Left hindlimb (tissue), 1 donor: ENCODE measurements at places on chromosomes 4 and X.

GRCh38 chrX:39507617-39508299, 590.0 kb downstream of the BCOR start:
- no peak for DNase-seq

GRCh38 chr4:16196482-16197393, 29.5 kb downstream of the TAPT1 start:
- peak; percentile 31 for DNase-seq

GRCh38 chrX:23392195-23392594, 57.5 kb downstream of the PTCHD1 start:
- DNase-seq: no peak

GRCh38 chr4:47662975-47663374, 174.9 kb downstream of the CORIN start:
- no peak for DNase-seq

DNA sequence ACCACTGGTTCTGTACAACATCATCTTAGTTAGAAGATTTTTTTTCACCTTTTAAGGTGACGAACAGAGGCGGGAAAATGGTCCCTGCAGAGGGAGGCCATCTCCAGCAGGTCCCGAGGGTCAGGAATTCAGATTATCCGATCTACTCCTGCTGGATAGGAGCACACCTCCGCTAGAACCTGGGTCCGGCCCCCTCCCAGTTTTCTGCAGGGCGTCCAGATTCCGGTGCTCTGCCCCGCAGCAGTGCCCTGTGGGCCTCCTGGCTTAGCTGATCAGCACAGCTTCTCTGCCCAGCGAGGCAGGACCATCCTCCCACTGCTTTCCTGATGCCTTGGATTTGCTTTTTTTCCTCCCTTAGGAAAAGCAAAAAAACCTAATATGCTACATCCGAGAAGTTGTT, 2.3 kb downstream of the TBL1X start:
- DNase-seq: no peak

DNA sequence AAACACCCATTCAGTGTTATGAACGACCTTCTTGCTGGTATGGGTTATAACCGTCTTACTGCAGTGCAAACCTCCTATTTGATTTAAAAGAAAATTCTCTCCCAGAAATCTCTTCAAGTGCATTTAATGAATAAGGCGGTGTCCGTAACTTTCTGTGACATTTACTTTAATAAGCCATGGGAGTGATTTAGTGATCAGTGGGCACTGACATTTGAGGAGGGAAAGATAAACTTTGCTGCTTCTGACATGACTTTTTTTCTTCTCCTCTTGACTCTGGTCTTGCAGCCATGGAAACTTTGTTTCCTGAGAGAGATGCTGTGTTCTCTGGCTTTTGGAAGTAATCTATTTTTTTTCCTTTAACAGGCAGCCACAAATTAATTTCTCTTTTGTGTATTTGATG, 106.1 kb downstream of the NHS start:
- DNase-seq: no peak

DNA sequence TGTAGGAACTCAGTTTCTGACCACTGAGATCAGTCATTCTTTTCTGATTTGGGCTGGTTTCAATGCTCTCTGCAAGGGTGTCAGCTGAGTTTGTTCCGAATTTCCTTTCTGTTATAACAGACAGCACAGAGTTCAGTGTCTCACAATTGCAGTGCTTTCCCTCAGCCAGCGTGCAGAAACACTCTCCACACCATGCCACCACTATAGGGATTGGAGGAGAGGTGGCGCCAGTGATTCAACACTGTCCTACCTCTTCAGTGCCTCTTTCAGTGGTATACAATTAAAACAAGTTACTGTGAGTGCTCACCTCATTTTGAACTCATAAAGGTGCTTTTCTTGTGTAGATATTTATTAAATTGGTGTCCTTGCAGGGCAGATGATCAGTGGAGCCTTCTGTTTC, 413.2 kb upstream of the CXorf51B start:
- no peak for DNase-seq

DNA sequence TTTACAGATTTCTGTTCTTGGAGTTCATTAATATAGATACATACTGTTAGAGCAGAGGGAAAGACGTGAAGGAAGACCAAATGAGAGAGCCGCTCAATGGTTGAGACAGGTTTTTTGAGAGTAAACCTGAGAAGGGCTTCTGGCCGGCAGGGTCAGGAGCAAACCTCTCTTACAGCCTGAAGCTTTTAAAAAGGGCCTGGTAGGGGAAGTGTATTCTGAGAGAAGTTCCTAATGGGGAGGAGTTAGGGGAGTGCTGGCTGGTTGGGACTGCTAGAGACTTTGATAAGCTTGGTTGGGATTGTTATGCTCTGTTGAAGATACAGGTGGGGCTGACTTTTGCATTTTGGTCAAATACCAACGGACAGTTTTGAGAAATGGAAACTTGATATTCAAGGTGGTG, 186.8 kb upstream of the PABPC4L start:
- DNase-seq: no peak

DNA sequence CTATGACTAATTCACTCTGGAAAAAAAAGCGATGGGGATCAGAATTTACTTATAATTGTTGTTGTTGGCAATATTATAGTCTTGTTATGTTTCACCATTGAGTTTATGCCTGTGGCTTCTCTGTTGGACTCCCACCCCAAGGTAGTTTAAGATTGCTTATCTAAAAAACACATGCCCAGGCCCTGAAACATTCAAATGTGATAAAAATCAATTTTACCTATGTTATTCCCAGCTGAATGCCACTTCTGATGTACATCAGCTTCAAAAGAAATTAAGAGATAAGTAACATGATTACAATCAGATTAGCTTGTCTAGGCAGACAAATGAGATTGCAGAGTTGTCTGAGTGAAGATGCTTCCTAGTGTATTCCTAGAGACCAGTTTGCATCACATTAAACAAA, 484.7 kb downstream of the PCDH7 start:
- no peak for DNase-seq

DNA sequence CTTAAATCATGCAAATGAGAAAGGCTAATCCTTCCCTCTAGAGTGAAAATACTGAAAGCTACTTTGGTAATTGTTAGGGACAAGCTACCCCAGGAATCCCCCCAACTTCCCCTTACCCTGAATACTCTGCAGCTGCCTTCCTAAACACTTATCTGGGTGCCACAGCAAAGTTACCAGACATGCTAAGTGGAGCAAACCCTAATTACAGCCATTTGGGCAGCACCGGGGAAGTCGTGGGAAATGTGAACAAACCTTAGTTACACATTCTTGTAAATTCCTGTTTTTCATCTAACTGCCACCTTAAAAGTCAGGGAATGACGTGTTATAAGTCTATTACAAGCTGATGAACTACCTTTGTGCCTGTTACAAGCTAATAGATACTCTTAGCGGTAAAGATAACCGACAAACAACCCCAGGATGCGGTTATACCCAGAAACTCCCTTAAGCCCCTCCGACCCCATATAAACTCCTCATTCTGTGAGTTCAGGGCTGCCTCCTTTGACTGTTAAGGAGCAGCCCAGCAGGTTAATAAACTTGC, 66.0 kb upstream of the PLAC8 start:
- DNase-seq: no peak

DNA sequence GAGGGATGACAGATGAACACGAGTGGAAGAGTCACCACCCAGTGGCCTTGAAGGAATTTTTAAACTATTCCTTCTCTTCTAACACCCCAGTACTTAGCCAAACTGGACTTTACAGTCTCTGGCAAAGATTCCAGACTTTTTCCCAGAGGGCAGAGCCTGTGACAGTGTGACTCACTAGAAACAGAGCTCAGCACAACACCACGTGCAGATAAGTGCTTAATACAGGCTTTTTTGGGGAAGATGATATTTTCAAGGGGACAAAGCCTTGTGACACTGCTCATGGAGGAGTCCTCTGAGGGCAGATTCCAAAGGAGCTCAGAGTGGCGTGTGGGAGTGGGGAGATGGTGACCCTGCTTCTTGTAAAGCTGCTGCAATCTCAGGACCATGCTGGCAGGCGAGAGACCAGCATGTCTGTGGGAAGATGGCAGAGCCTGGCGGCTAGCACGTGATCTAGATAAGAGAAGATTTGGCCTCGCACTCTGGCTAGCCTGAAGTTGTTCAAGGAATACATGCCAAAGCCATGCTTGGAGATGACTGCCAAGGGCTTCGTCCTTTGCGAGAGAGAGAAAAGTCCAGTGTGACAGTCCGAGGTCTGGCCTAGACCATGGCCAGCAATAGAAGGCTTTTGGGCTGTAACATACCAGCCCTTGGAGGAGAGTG, 2.4 kb downstream of the RAB33A start:
- DNase-seq: no peak

GRCh38 chrX:70293621-70294020, 3.7 kb downstream of the KIF4A start:
- no peak for DNase-seq

DNA sequence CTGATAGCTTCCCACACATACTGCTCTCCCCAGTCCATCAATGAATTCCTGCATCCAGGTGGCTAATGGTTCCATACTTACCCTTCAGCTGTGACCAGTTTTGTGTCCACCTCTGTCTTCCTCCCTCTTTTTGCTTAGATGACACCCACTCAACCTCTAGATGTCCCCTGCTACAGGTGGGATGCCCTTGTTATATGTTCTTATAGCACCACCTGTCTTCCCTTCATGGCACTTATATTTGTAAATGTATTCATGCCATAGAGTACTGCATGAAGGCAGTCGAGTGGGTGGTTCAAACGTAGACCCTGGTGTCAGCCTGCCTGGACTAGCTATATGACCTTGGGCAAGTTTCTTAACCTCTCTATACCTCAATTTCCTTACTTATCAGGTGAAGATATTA, 6.5 kb upstream of the USP46 start:
- DNase-seq: no peak

DNA sequence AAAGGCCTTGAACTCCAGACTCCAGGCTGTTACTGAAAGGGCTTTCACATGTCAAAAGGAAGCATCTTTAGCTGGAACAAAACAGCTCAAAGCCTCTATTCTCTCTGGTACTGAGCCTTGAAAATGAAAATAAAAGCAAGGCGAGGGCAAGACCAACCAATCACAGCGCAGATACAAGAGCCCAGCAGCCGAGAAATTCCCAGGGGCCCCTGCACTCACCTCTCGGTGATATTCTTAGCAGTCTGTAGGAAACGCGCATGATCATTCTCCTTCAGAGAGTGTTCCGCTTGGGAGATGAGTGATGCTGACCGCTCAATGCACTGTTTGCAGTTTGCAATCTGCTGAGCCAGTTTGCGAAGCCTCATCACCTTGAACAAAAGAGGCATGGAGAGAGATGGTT, 138.1 kb downstream of the MID1 start:
- DNase-seq: no peak

DNA sequence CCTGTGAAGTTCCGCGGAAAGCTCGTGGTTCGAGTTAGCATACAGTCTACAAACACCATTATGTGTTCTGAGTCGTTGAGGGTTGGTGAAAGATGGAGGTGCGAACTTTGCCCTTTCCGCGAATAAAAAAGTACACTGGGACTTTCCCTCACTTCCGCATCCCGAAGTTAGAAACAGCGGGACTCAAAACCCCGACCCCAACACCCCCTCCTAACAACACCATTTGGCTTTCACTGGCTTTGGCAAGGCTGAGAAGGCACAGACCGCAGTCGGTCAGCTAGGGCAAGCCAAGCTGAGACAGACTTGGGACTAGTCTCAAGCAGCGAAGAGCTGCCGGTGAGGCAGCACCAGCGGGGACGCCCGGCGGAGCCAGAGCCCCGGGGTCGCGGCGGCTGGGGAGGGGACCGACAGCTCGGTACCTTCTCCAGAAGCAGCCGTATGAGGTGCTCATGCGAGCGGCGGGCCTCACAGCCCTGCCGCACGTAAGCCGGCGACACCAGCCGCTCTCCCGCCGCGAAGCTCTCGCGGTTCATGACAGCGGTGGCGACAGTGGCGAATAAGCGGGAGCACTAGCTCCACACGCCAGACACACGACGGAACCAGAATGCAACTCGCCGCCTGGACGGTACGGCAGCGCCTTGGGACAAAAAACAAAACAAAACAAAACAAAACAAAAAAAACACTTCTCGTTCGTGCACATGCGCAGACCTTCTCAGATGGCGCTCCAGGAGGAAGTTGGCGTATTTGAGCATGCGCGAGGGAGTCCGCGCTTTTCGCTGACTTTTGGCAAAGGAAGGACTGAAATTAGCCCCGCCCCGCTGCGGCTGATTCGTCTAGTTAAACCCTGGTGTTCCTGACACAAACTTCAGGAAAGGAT, at the start of gene SEPSECS:
SEPSECS (minus strand) TSS at position 613 of the 877 bp plus-strand sequence; CDS start at position 533, 80 bp downstream.
- DNase-seq: peak; percentile 97

GRCh38 chr4:10354225-10354624, 103.0 kb downstream of the ZNF518B start:
- DNase-seq: no peak

GRCh38 chr4:24642981-24643547, 58.7 kb upstream of the DHX15 start:
- no peak for DNase-seq

DNA sequence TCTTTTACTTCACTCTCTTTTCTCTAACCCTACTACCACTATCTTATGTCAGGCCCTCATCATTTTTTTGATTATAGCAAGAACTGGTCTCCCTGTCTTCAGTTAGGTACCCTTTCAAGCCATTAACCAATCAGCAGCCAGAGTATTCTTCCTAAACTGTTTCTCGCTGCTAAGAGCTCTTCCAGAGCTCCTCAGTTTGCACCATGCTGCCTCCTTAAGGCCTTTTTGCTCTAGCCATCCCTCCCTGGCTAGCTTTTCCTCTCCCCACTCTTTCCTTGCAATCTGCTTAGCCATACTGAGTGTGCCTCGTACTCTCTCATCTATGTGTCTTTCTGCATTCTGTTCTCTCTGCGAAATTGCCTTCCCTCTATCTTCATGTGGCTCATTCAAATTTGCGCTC, 32.9 kb downstream of the KIF4A start:
- DNase-seq: no peak

DNA sequence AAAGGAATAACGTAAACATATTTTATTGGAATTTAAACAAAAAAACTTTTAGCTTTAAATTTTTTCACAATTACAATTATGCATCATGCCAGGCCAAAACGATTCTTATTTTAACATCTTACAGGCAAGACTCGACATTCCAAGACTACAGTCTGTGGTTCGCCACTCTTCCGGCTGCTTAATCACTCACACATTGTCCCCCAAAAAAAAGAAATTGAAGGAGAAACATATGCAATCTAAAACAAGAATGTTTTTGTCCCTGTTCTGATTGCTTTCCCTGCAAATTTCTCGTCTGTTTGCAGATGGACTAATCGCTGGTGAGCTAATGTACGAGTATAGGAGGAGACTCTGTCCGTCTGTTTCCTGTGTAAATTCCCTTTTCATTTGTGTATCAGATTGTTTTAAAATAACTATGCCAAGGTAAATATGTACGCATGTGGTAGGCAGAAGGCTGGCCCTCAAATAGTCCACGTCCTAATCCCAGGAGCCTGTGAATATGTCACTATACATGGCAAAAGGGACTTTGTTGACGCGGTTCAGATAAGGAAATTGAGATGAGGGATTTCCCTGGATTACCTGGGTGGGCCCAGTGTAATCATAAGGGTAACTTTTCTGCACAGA, 37.7 kb upstream of the MTNR1A start:
- DNase-seq: no peak
